ENCODE measurements at places on chromosomes 13 and 19.

DNA sequence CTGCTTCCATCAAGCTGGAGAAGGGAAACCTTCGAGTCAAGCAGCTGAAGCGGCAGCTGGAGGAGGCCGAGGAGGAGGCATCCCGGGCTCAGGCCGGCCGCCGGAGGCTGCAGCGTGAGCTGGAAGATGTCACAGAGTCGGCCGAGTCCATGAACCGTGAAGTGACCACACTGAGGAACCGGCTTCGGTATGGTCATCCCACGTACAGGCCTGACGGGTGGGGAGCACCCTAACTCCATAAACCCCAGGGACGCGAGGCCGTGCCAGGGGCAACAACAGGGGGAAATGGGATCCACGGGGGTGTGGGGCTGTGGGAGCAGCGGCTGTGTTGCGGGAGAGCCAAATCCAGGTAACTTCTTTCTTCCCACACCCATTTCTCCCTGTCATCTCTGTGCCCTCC, 20.2 kb downstream of the KCNC3 start:
- no peak for DNase-seq

GRCh38 chr19:51311351-51312257, at the start of gene IGLON5:
Gene IGLON5, plus strand, starts transcription at chr19:51311644. Its CDS starts 204 bp downstream, at chr19:51311848.
- DNase-seq: no peak

GRCh38 chr19:48964205-48965039, 687 bp upstream of the FTL start:
- DNase-seq: peak; percentile 18

- no peak for DNase-seq
These were observed 2.3 kb downstream of the OR7C2 start for GRCh38 chr19:14943601-14944000.

DNA sequence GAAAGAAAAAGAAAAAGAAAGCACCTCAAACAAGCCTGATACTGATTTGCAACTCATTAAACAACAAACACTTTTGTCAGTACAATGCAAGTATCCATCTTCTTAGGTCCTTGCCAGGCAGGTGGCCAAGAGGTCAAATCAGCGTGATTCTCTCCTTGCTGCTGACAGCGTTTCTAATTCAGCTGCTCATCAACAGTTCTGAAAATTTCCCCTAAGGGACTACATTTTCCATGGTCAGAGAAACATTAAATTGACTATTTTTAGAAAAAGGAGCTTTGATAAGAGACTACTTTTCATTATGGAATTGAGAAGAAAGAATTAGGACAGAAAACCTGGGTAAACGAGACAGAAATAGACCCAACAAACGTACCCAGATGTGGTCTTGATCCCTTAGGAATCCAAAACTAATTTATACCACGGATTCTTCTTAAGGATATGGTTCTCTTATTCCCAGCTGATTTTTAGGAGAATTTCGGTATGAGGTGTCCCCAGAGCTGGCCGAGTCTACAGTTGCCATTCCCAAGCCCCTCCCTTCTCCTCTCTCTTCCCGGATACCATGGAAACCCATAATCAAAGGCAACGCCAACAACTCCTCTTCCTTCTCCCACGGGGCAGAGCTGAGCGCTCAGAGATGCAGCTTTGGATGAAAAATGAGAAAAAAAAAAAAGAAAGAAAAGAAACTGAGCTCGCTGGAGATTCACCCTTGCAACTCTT, 29.5 kb upstream of the CEBPG start:
- DNase-seq: no peak

- DNase-seq: peak; percentile 45
These were observed 43.3 kb downstream of the VWA8 start for GRCh38 chr13:41917641-41918040.

- no peak for DNase-seq
These were observed 23.9 kb upstream of the MYCBP2 start for GRCh38 chr13:77350811-77351210.

- peak; percentile 52 for DNase-seq
These were observed 458.6 kb downstream of the DCT start for GRCh38 chr13:94020833-94021232.

DNA sequence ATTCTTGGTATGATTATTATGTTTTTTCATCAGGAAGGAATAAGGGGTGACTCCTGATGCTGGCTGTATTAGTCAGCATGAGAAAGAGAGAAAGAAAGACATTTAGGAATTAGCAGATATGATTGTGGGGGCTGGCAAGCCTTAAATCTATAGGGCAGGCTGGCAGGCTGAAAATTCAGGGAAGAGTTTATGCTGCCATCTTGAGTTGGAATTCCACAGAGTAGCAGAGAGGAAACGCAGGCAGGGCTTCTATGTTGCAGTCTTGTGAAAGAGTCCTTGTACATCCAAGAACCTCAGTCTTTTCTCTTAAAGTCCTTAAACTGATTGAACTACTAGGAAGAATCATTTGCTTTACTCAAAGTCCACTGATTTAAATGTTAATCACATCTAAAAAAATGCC, 262.7 kb upstream of the SLC10A2 start:
- DNase-seq: peak; percentile 39

- DNase-seq: peak; percentile 73
These were observed 58.7 kb upstream of the PABPC3 start for GRCh38 chr13:25037057-25037813.

DNA sequence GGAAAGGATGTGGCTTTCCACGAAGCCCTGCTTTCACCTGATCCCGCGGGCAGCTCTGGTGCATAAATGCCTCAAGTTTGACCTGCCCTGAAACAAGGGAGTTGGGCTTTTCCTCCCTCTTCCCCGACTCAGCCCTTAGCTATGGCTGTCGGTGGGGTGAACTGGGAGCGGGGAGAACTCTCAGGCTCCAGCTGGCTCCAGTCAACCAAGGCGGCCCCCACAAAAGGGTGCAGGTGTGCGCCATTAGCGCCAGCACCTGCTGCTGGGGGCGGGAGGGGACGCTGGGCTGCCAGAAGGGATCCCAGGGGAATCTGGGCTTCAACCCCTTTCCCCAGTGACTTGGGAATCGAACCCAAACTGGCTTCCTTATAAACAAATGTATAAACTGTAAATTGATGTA, 7.1 kb upstream of the DHRS12 start:
- no peak for DNase-seq

- DNase-seq: no peak
These were observed 194.3 kb upstream of the SOX1 start for GRCh38 chr13:111872475-111873150.

GRCh38 chr13:87235621-87236020, 435.6 kb upstream of the SLITRK5 start:
- DNase-seq: peak; percentile 53

- no peak for DNase-seq
These were observed 57.5 kb downstream of the ERICH4 start for GRCh38 chr19:41500443-41500842.

DNA sequence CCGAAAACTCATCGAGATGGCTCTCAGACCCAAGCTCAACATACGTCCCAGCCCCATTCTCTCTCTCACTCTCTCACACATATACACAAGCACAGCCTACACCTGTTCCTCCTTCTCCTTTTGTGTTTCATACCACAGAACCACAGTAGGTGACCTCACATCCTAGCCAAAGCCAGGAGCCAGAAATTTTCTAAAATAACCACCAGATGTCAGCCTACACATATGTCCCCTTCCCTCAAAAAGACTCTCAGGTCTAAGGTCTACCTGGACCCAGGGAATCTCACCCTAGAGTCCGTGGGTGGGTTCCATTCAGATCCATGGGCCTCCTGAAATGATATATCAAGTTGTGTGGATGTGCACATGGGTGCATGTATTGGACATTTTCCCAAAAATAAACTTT, 104.2 kb upstream of the IPO5 start:
- peak; percentile 50 for DNase-seq

- DNase-seq: no peak
These were observed 20.4 kb downstream of the ARHGEF1 start for GRCh38 chr19:41903193-41903953.

GRCh38 chr13:73259061-73260017, 200.5 kb downstream of the KLF5 start:
- no peak for DNase-seq

- DNase-seq: no peak
These were observed 94.6 kb downstream of the TSHZ3 start for GRCh38 chr19:31254611-31255010.

DNA sequence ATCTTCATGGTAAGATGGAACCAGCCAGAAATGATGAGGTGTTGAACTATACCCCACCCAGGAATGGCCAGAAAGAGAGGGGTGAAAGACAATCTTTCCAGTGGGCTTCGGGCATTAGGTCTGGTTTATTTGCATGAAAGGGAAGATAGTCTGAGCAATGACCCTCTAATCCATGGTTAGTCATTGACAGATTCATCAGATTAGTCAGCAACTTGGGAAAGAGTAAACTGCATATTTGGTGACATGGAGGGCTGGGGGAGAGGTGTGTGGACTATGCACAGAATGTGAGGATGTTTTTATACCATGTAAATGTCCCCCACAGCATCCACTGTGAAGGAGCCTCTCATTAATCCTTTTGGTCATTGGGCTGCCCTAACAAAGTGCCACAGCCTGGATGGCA, 30.1 kb upstream of the USP12 start:
- peak; percentile 22 for DNase-seq

DNA sequence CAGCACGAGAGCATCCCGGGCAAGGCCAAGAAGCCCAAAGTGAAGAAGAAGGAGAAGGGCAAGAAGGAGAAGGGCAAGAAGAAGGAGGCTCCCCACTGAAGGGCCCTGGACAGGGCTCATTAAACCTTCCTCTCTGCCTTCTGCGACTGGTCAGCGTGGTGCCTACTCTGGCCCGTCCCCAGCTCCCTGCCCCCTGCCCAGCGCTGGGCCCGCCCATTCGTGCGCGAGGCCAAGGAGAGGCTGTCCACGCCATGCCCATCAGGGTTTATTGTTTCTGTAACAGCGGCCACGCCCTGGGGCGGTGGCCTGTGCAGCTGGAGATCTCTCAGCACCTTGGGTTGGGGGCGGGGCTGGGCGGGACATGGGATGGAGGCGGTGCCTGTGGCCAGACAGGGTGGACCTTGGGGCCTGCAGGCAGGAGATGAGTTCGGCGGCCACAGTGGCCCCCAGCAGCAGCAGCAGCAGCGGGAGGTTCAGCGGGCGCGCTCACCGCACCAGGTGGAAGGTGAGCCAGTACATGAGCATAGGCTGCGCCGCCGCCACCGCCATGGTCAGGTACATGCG, 897 bp downstream of the C19orf33 start:
- peak; percentile 93 for DNase-seq

DNA sequence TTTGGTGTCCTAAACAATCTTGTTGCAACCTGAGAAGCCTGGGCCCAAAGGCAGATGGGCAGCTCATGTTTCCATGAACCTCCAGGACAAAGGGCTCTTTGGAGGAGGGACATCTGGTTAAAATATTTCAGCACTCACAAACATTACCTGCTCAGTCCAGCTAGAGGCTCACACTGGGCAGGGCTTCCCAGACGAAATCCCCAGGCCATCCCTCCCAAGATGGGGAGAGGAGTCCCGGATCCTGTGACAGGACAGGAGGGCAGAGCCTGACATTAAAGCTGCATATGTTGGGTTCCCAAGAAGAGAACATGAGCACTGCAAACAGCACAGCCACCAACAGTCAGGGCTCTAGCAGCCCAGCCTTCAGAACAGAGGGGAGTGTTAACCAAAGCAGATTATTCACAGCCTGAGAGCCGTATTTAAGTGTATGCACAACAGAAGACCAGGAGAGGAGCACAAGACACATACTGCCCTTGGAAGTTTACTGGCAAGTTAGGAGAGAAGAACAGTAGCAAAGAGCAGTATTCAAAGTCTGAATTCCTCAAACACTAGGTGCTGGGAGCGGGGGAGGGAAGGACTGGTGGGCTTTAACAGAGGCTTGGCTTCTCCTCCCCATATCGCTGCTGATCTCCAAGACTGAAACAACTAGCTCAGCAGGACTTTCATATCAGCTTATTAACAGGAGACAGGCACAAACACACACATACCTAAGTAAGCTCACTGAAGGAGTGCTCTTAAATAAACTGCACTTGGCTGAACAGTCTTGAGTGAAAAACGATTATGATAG, 12.3 kb downstream of the ATP7B start:
- no peak for DNase-seq

GRCh38 chr19:13764101-13764807, at the start of gene MRI1:
Gene MRI1, plus strand, starts transcription at chr19:13764522. Its CDS starts 67 bp downstream, at chr19:13764589.
- DNase-seq: peak; percentile 67

GRCh38 chr19:24051516-24051915, 35.5 kb upstream of the ZNF254 start:
- peak; percentile 92 for DNase-seq

DNA sequence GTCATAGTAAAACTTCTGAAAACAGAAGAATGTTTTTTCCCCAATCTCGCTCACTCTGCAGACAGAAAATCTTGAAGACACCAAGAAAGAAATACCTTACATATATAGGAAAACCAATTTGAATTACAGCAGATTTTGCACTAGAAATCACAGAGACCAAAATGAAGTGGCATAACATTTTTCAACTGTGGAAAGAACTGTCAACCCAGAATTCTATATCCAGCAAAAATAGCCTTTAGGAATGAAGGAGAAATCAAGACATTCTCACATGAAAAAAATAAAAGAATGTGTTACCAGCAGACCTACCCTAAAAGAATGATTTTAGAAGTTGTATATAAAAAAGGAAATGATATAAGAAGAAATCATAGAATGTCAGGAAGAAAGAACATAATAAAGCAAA, 28.7 kb downstream of the CCDC122 start:
- no peak for DNase-seq

Data from epithelial cell of esophagus (primary cell).